ENCODE measurements at places on chromosomes 11 and 22.

GRCh38 chr11:100942016-100942415 is 187.6 kb downstream of the PGR start:
- no peak for DNase-seq

GRCh38 chr11:101555366-101555765 is 28.4 kb downstream of the TRPC6 start:
- DNase-seq, result peak; percentile 41

DNA sequence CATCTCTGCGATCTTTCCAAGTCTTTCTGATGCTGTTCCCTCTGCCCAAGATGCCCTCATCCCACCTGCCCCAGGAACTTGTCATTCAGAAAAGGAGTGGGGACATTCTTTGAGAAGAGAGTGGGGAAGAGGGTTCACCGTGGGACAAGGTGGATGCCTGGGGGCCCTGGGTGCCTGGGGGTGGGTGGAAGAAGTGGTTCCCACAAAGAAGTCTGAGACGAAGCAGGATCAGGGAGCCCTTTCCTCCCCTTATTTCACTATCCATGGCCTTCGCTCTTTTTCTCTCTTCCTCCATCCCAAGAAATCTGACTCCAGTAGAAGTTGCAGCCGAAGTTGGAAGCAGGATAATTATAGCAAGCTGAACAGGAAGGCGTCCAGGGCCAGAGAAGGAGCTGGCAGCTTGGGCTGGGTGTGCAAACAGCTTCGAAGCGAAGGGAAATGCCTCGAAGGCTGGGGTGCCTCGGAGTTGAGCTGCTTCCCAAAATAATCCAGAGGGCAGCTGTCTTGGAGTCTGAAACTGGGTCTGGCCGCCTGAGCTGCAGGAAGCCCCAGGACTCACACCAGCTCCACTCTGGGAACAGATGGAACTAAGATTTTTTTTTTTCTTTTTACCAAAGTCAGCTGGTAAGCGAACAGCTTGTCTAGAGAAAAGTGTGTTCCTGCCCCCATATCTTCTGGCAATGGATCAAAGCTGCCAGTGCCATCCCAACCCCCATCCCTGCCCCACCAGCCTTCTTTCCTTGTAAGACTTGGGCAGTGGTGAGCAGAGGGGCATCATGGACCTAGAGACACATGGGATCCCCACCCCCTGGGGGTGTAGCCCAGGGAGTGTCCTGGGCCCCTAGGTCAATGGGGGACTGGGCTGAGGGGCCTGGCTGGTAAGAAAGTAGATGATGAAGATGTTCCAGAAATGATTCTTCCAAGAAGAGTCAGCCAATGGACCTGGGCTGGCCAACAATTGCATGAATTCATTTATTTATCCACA is 31.5 kb downstream of the PARVG start:
- DNase-seq, result peak; percentile 21

- no peak for DNase-seq
These were observed 17.0 kb upstream of the CDON start for GRCh38 chr11:126079621-126080124.

DNA sequence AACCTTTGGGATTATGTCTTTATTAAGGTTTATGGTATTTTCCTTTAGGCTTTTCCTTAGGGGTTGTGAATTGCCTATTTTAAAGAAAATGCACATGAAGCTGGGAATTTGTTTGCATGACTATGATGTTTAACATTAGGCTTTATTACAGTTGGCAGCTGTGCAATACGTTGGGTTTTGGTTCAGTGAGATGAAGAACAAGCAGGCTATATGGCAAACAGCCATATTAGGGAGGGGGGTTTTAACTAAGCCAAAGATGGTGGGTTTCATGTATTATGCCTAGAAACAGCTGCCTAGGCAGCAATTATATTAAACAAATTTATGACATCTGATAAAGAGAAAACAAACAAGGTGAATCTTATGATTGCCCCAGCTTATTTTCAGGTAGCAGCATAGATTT is 880.8 kb downstream of the FAM181B start:
- DNase-seq, result no peak

DNA sequence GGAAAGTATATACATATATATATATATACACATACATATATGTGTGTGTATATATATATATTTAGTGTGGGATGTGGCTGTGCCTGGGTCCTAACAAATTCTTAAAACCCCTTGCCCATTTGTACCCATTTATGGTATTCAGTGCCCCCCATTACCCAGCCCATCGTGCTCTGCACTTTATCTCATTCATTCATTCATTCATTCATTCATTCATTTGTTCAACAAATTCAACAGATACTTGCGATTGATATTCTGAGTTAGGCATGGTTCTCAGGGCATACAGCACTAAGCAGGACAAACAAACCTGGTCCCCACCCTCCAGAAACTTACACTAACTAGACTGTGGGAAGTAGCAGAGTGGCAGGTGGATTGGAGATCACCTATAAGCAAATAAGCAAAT is 56.6 kb upstream of the LMO2 start:
- DNase-seq, result no peak

GRCh38 chr11:96424693-96425092 is 34.9 kb downstream of the JRKL start:
- peak; percentile 72 for DNase-seq

DNA sequence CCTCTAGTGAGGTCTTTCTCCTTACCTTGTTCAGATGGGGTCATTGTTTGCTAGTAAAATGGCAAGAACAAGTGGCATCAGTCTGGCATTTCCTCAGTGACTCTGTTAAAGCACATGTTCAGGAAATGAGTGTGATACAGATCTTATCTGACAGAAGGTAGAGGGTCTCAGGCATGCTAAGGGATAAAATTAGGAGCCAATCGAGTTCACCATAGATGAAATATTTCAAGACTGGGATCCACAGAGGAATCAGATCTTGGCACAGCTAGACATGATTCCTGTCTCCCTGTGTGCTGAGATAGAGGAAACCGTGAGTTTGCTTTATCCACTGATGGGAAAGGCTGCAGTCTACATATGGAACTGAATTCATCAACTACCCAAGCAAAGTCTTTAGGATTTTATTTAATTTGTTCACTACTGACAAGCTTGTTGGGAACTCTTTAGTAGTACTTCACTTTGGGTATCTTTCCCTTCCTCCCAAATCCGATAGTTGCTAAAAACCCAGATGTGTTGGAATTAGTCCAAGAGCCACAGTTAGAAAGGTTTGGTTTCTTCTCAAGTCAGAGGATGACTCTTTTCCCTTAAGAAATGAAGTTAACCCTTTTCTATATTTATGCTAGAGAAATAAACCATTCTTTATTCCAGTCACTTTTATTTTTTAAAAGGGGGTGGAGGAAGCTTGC is 18.4 kb downstream of the FAM118B start:
- DNase-seq, result peak; percentile 47

DNA sequence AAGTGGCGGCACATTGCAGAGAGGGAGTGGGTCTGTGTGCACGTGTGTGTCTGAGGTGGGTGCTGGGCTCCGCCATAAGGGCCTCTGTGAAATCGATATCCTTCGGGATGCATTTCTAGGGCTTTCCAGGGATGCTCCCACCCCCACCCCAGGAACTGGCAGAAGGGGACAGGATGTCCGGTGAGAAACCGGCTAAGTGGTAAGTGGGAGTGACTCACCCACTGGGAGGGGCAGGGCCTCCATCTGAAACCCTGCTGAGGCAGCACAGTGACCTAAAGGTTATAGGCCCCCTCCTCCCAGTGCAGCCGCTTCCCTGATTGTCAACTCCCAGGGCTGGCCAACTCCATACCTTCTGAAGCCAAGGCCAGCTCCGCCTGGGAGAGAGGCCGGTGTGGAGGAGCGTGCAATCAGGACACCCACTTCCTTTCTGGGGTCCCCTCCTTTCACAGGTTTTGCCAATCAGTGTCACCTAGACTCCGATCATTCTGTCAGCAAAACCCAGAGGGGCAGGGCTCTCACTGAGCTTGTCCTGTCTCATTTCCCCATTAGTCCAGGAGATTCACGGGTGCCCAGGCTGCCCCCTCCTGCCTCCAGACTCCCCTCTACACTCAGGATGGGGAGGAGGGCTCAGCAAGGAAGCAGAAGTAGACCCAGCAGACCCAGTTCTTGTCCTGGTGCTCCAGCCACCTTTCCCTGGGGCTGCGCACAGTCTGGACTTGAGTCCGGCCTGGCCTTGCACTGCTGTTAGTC is 44.5 kb downstream of the NECTIN1 start:
- DNase-seq, result peak; percentile 72

GRCh38 chr11:57466680-57467079 is 6.4 kb downstream of the RTN4RL2 start:
- DNase-seq, result no peak

DNA sequence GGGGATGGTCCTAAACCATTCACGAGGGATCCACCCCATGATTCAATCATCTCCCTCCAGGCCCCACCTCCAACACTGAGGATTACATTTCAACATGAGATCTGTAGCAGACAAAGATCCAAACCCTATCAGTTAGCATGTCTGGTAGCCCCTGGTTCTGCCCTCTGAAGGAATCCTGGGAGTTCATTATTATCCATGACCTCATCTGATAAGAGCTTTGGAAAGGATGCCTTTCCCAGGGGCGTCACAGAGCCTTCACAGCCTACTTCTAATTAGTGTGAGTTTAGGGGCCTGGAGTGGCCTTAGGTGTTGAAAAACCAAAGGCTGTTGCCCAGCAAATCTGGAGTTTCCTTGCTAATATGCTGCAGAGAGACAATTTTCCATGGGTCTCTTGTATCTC is 8.6 kb upstream of the EIF3M start:
- no peak for DNase-seq

DNA sequence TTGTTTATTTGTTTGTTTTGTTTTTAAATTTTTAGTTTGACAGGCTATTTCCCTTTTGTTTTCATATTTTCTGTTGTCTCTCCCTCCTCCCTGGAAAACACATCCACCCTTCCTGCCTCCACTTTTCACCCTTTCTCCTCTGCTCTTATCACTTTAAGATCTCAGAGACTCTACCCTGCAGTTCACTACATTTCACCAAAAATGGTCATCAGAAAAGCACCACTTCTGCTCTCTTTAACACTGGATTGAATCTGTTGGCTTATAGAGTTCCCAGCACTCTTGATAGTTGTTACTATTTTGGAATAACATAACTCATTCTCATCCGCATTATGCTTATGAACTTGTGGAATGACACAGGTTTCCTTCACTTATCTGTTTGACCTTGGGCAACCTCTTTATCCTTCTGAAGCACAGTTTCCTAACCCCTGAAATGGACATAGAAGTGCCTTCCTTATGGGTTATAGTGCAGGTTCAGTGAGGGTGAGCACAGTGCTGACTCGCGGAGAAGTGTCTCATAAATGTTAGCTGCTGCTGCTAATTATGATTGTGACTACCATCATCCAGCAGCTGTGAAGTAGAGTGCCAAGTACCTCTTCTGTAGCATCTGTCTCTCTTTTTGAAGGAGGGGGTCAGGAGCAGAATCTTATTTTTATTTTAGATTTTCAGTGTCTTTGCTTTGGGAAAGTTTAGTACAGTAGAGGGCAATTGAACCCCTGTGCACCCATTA is 15.0 kb downstream of the TEAD1 start:
- DNase-seq, result no peak

- no peak for DNase-seq
These were observed 33.5 kb upstream of the CD44 start for GRCh38 chr11:35105319-35106079.

GRCh38 chr11:46948378-46949131 is 12.0 kb downstream of the CSTPP1 start:
- peak; percentile 73 for DNase-seq

GRCh38 chr11:34915136-34916014 is 804 bp downstream of the APIP start:
- peak; percentile 24 for DNase-seq

DNA sequence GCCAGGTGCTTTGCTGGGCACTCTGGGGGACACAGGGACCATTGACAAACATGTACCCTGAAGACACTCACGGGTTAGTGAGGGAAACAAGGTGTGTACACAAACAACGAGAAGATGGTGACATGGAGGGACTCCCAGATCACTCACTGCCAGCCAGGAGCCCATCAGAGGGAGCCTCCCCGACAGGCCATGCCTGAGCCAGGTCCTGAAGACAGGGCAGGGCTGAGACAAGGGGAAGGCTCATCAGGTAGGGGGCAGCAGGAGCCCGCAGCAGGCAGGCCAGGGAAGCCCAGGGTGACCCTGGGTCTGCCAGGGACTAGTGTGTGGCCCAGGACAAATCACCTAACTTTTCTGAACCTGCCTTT is 127.9 kb downstream of the BUD13 start:
- DNase-seq, result no peak

DNA sequence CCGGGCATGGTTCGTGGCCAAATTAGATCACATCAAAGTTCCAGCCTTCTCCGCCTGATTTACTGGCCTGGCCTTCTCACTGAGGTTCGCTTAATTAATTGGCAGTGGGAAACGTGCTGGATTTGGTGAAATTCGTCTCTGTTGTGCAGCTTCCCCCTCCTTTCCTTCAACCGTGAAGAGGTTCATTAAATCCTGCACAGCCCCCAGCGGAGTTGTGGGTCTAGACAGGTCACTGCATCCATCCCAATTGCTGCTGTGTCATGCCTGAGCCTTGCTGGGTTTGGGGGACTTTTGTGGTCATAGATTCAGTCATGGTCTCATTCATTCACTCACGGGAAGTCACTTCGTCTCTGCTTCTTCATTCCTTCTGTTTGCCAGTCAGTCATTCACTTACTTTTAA is 90.0 kb downstream of the INSC start:
- DNase-seq, result no peak
